Activated CD4-positive, alpha-beta T cell treated with anti-CD3 and anti-CD28 coated beads for 36 hours (primary cell): ENCODE measurements at places on chromosomes 7 and 10. TPM values are rescaled to one million over a fixed set of nuclear protein-coding genes. Genes with fewer than 3 reads are reported as not detected.

The DDX50 gene
- total RNA-seq = 81.6 TPM

The EMX2 gene
- total RNA-seq = not detected

DNA sequence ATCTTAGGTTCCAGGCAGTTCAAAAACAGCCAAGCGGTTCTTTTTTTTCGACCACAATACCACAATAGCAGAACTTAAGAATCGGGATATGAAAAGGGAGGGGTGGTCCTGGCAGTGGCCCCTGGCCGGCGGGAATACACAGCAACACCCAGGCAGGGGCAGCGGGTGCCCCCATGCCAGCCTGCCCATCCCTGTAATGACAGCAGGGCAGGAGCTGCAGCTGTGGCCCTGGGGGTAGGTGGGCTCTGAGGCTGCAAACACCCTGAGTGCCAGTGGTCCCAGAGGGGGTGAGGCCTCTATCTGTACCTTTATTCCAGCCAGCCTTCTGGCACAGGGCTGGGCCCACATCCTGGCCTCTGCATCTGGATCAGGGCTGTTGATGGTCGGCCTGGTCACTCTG lies 247.4 kb downstream of the SEMA3D start:
- no peak for DNase-seq

DNA sequence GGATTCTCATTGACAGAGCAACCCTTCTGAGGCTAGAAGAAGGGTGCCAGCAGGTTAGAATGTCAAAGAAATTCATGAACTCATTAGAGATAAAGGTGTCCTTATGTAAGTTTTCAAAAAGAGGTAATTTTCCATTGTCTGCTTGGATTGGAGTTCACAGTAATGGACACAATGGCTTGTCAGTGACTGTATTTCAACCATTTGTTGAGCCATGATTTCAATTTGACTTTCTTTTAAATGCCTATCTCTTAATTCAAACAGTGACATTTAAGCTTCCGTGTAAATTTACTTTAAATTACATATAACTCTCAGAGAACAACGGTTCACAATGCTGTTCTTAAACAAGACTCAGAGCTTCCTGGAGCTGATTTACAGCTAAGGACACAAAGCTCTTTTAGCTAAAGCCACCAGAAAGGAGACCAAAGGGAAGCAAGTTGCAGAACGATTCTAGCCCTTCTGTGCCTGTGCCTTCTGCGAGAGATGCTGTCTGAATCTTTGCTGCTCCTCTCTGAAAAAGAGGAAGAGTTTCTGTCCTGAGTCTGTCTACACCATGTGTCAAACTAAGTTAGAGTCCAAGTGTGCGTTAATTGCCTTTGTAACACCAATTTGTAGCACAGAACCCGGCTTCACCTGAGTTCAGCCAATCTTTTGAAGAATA lies 42.2 kb upstream of the PFKP start:
- no peak for DNase-seq
